ENCODE measurements at places on chromosomes 3 and 15.

DNA sequence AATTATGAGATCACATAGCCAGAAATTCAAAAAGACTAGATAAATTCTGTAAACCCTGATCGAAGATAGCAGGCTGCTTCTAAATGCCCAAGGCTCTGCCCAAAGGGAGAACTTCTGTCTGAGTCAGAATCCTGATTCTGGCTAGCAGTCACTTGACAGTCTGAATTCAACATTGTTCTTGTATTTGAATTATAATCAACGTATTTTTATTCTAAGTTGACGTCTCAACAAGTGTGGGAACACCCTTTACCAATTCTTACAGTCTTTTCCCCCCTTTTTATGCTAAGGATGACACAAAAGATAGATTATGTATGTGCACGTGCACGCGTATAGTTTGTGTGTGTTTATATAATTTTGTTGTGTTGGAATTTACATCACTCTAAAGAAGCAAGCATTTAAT is 552.8 kb downstream of the NAALADL2 start:
- DNase-seq: no peak

GRCh38 chr3:184134746-184135148 is 411 bp upstream of the EIF2B5 start:
- DNase-seq: no peak

- DNase-seq: no peak
These were observed 384.7 kb upstream of the MEIS2 start for GRCh38 chr15:37485056-37485455.

DNA sequence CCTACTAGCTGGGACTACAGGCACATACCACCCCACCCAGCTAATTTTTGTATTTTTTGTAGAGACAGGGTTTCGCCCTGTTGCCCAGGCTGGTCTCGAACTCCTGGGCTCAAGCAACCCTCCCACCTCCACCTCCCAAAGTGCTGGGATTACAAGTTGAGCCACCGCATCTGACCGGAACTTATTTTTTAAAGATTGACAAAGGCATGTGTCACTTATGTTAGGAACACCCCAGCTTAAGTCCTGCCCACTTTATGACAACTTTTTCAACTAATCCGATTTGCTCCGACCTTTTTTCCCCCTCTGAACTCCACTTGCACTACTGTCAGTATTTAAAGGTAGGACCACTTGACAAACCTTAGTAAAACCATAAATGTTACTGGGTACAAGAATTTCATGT is 211.6 kb upstream of the NR2E3 start:
- DNase-seq: no peak

DNA sequence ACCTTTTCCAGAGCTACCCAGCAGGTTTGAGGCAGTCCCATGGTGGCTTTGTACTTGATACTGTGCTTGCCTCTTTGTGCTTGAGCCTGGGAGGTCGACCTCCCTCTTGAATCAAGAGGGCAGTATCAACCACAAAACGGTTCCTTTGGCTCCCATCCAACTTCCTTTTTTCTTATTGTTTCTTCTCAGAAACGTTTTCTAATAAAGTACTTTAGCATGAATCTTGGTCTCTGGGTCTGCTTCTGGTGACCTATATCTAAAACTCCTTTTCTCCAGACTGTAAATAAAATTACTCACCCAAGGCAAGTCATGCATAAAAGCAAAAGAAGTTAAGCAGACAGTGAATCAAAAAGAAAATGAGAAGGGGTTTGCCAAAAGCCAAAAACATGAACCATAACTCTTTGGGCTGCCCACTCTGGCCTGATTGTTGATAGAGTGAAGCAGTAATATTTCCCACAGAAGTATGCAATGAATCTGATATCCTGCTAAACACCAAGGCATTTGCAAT is 112.2 kb upstream of the SLC4A7 start:
- DNase-seq: no peak

DNA sequence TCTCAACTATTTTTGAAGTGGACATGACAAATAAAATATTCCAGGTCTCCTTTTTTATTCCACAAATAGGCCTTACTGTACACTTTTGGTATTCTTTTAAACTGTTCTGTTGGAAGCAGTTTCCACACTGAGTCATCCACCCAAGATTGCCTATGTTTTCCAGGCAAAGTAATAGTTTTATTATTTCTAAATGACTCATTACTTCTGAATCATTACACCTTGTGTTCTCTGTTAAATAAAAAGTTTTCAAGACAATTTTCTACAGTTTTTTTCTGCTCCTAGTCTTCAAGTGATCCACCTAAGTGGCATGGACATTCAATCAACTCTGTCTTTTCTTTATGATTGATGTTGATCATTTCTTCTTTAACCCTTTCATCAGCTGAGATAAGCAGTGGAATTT is 26.5 kb downstream of the PPP2R3A start:
- no peak for DNase-seq

DNA sequence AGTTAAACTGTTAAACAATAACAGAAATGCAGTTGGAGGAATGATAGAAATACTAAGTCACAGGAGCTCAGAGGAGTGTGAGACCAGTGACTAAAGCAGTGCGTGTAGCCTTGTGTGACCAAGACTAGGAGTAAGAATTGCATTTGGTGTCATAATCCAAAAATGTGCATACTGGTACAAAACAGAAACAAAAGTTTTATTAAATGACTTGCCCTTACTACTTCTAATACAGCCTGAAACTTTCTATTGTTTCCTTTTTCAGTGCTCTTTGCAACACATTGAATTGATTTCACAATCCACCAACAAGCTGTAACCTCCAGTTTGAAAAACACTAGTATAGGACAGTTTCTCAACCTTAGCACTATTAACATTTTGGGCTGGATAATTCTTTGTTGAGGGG is 17.1 kb downstream of the SNX1 start:
- DNase-seq: no peak

DNA sequence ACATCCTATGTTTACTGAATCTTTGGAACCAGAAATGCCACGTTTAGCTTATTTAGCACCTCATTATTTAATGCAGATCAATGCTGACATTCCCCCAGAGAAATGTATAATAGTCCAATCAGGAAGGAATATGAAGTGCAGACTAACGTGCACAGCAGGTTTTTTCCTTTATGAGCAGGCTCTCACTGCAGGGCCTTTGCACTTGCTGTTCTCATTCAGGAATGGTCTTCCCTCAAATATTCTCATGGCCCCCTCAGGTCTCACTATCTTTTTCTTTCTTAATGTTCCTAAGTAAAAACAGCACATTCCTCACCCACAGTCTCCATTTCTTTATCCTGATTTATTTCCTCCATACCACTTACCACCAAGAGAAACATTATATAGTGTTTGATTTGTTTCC is 174.6 kb downstream of the FOXP1 start:
- DNase-seq: no peak

DNA sequence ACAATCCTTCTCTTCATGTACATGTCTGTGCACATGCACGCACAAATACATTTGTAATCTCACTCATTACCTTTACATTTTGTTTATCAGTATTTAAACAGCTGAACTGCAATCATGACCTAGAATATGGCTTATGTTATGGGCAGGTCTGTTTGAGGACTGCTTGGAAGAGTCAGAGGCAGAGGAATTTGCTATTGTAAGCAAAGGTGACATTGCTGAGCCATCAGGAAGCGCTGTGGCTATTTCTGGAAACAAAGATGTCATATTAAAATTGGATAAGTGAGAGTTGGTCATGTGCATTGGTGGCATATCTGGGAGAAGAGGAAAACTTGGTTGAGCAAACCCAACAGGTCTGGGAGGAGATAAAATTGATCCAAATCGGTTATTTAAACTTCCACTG is 41.6 kb downstream of the USF3 start:
- no peak for DNase-seq

DNA sequence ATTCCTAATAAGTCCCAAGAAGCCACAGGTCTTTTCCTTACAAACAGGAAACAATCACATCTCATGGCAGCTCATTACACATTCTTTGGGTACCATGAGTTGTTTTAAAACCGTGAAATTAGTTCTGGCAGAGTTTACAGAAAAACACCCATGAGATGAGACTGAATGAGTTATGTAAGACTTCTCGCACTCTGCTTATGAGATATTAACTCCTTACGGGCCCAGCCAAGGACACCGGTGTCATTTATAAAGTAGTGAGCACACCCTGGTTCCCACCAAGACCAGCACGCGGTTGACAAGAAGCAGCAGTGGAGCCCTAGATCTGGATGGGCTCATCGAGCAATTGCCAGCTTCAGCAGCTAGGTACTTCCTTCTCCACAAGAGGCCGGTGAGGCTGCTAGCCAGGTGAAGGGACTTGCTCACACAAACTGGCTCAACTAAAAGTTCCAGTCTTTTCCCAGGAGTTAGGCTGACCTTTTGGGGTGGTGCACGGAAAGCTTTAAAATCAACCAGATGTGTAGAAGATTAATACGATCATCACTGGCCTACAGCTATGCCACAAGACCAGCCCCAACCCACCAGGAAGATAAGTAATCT is 318.6 kb upstream of the ICE2 start:
- no peak for DNase-seq

DNA sequence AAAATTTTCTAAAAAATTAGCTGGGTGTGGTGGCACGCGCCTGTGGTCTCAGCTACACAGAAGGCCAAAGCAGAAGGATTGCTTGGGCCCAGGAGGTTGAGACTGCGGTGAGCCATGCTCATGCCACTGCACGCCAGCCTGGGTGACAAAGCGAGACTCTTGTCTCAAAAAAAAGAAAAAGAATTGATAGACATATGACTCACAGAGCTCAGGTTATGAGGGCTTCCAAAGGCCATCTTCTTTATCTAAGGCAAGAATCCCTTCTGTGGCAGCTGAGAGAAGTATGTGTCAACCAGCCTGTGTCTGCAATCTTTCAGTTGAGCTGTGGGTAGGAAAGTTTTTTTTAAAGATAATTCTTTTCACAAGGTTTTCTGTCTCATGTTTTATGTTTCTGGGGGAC is 53.9 kb downstream of the MRPS25 start:
- no peak for DNase-seq

DNA sequence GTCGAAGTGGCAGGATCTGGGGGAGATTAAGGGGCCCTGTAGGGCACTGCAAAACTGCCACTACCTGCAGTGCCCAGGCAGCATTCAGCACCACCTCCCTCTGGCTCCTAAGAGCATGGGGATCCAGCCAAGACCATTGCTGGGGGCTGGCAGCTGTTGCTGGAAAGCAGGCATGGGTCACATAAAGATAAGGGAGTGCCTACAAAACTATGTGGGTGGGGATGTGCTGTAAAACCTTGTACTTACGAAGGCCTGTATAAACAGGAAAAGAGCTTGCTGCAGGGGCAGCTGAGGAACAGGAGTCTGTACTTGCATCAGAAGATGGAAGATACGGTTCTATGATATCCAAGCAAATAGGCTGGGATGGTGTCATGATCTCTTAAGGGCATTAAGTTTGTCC is 27.1 kb downstream of the IL20RB start:
- DNase-seq: no peak

GRCh38 chr3:125140818-125141595 is 71.5 kb downstream of the SLC12A8 start:
- no peak for DNase-seq

DNA sequence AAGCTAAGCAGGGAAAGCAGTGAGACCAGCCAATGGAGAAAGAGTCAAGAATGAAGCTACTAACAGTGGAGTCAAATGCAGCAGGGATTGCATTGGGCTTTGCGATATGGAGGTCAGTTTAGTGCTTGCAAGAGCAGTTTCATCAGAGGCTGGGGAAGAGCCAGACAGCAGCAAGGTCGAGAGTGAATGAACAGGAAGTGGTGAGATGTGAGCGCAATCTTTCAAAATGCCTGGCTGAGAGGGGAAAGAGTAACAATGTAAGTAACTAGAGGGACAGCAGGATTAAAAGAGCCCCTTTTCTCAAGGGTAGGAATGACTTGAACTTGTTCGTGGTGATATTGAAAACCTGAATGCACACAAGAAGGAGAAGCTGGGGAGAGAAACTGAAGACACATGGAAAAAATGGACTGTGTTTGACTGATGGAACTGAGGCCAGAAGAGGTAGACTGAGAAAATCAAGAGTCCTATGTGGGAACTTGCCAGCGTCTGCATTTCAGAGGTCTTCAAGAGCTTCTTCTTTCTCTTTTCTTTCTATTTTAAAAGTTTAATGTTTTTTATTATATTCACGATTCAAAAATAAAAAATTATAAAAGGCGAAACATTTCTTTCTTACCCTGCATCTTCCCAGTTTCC is 30.6 kb upstream of the GPR160 start:
- no peak for DNase-seq

- DNase-seq: no peak
These were observed 470.1 kb upstream of the ARRDC4 start for GRCh38 chr15:97490429-97490828.

- DNase-seq: no peak
These were observed 116.5 kb downstream of the THSD4 start for GRCh38 chr15:71231758-71232157.

GRCh38 chr15:40594429-40594836 is 384 bp downstream of the KNL1 start:
- DNase-seq: no peak

DNA sequence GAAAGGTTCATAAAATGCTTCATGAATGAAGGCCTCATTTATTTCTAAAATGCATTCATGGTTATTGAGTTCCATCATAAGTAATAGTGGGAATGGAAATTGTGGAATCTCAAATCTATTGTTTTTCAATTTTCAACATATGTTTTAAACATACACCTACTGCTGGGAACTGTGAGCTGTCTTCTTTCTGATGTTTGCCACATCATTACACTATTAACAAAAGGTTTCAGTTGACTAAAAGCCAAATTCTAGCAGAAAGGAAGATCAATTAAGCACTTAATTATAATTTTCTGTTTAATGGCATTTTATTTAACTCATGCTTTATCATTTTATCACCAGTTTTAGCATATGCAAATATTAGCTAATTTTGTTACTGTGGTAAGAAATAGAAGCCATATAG is 13.8 kb upstream of the TBC1D23 start:
- no peak for DNase-seq
